ENCODE measurements at places on chromosomes 7 and 10. TPM values are rescaled to one million over a fixed set of nuclear protein-coding genes. Genes with fewer than 3 reads are reported as not detected.

The ZNF365 gene
- total RNA-seq: 2.6 TPM

DNA sequence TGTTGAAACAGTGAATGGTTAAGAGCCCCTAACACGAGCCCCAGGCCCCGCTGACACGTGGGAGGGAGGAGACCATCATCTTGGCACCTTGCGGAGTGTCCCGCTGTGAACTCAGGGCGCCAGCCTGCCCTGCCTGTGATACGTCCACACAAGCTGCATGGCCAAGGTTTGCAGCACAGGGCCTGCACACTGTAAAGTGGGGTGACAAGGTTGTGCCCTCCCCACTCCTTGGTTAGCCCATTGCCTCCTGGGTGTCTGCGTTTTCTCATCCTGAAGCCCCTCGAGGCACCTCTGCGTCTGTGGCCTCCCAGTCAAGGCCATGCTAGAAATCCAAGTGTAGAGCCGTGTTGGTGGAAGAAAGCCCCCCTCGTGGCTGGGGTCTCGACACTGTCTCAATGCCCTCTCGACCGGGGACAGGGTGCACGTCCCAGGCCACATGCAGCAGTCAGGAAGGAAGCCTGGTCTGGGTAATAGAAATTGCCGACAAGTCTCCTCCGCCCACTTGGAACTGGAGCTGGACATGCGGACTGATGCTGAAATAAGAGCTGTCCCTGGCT, 192.1 kb downstream of the DNAJB6 start:
- no peak for DNase-seq

DNA sequence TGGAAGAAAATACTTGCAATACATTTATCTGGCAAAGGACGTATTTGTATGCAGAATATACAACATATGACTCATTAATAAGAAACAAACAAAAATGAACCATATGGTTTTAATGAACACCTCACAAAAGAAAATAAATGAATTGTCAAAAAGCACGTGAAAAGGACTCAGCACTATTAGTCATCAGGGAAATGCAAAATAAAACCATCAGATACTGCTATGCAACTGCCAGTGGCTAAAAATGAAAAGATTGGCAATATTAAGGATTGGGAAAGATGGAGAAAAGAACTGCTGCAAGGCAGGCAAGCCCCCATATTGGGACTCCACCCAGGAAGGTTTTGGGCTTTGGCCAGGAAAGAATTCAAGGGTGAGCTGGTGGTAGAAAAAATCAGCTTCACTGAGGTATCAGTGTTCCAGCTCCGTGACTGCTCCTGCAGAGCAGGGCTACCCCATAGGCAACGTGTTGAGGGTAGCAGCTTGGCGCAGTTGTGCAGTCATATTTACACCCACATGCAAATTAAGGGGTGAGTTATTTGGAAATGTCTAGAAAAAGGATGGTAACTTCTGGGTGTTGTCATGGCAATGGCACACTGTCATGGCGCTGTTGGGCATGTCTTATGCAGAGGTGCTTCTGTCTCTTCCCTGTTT, 72.7 kb downstream of the CUBN start:
- no peak for DNase-seq

The LBX1 gene
- total RNA-seq: not detected

- DNase-seq: no peak
Observed at GRCh38 chr10:21797984-21798765, 205.4 kb downstream of the DNAJC1 start.

The PRSS37 gene
- total RNA-seq: not detected

Data from H4 (cell line).